Right renal cortex interstitium (tissue), 3 donors: ENCODE measurements at places on chromosomes 16 and 17. TPM values are rescaled to one million over a fixed set of nuclear protein-coding genes. Genes with fewer than 3 reads are reported as not detected.

USH1G gene
- 0.65 TPM for polyA plus RNA-seq

TMEM220 gene
- polyA plus RNA-seq: 8.5 TPM

ORC6 gene
- polyA plus RNA-seq: 18.3 TPM

- no peak for DNase-seq
Measured at GRCh38 chr17:78890498-78890897, 12.5 kb downstream of the CEP295NL start.

C1QTNF8 gene
- polyA plus RNA-seq: not detected

- DNase-seq: no peak
Measured at GRCh38 chr16:58127033-58127556, 2.1 kb downstream of the CFAP20 start.

GRCh38 chr16:19522397-19522732 is 467 bp upstream of the GDE1 start:
- DNase-seq: no peak

CRHR1 gene
- 0.98 TPM for polyA plus RNA-seq

DNA sequence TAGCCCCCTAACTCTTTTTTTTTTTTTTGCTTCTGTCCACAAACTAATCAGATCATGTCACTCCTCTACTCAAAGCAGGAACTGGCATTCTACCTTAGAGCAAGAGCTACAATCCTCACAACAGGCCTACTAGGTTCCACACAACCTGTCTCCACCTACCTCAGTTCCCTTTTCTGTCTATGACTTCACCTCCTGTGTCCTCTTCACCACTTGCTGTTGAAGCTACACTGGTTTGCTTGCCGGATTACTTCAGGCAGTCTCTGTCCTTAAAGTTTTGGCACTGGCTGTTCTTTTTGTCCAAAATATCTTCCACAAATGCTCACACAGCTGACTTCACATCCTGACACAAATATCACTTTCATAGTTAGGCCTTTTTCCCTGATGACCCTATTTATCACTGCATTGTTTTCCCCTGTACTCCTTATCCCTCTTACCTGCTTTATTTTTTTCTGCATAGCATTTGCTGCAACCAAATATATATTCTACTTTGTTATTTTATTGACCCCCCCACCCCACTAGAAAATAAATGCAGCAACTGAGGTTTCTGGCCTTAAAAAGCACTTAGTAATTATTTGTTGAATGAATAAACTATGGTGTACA is 72.0 kb downstream of the KANSL1 start:
- DNase-seq: no peak

DNA sequence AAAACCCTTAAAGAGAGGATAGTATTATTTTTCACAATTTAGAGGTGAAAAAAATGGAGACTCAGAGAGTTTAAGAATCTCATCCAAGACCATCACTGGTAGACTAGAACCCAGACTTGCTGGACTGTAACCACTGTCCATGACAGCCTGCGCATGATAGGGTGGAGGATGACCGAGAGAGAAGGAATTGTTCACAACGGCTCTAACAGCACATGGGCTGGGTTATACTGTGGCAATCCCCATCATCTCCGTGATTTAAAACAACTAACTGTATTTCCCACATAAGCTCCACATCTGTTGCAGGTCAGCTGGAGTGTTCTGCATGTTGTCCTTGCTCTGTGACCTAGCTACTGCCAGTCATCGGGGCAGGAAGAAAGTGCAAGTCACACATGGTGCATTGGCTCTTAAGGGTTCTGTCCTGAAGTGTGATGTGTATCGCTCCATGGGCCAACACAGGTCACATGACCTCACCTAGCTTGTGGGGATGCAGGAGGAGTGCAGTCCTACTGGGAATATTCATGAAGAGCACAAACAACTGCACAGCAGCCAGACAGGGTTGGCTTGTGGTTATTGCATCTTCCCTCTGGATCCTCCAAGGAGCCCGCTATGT is 131.2 kb upstream of the MPHOSPH6 start:
- DNase-seq: no peak

GPR139 gene
- polyA plus RNA-seq: not detected

HEATR9 gene
- not detected for polyA plus RNA-seq

DNA sequence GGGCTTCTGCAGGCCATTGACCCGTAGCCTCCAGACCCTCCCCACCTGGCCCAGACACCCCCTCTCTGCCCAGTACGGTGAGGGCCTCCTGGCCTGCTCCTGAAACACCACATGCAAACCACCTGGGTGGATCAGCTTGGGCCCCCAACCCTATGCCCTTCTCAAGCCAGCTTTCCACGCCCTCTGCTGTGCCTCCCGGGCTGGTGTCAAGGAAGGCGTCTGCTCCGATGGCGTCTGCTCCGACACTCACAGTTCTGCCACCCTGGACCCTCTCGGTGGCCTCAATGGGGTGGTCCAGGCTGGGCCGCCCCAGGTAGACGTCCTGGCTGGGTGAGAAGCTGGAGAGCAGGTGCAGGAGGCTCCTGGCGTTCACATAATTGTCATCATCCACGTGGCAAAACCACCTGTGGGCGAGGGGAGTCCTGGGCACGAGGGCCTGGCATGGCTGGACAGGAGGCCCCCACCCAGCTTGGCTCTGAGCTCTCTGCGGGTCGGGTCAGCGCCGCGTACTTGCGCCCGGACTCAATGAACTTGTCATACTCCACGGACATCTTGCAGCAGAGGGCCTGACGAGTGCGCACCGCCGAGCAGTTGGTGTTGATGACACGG is 1.4 kb downstream of the RFNG start:
- DNase-seq: no peak
